ENCODE measurements at places on chromosomes 12 and 14.

GRCh38 chr14:34086223-34086757, 135.4 kb upstream of the EGLN3 start:
- no peak for DNase-seq

DNA sequence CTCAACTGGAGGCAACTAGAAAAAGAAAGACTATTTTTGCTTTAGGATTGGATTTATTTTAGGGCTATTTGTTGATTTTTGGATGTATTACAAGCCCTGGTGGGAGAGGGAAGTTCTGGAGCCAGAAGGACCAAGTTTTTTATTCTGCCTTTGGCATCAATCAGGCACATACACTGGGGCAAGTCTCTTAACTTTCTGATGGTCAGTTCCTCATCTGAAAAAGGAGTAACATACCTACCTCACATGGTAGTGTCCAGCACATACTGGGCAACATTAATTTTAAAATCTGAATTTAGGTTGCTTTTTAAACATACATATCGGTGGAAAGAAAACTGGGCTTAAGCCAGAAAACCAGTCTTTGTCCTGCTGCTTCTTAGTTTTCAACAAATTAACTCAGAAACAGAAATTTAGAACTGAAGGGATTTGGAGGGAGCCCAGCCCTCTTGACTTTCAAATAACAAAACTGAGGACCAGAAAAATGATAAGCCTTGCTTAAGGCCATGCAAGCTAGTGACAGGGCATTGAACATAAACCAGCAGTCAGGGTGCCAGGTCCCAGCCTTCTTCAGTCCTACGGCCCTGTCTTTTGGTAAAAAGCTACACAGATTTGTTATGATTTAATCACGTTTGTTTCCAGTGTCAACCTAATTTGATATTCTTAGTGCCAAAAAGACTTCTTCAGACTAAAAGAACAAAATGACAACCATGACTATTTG, 90.2 kb upstream of the SLC38A2 start:
- DNase-seq = no peak

GRCh38 chr12:118374909-118375308, 1.4 kb upstream of the SUDS3 start:
- no peak for DNase-seq

GRCh38 chr12:58028294-58028693, 86.9 kb downstream of the ATP23 start:
- no peak for DNase-seq

- no peak for DNase-seq
Observed at GRCh38 chr14:58060898-58061297, 91.1 kb downstream of the ARMH4 start.

- no peak for DNase-seq
Observed at GRCh38 chr12:120060717-120061116, 55.8 kb downstream of the RAB35 start.

DNA sequence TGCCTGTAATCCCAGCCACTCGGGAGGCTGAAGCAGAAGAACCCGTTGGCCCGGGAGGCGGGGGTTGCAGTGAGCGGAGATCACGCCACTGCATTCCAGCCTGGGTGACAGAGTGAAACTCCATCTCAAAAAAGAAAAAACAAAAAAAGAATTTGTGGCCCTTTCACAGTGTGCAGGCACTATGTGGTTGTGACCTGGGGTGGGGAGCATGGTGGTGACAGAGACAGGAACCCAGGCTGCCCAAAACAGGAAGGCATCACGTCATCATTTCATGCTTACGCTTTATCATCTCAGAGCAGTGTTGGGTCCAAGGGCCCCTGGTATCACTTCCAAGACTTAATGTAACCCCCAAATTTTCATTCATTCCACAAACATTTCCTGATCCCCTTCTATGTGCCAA, 175.7 kb upstream of the GSC start:
- no peak for DNase-seq

DNA sequence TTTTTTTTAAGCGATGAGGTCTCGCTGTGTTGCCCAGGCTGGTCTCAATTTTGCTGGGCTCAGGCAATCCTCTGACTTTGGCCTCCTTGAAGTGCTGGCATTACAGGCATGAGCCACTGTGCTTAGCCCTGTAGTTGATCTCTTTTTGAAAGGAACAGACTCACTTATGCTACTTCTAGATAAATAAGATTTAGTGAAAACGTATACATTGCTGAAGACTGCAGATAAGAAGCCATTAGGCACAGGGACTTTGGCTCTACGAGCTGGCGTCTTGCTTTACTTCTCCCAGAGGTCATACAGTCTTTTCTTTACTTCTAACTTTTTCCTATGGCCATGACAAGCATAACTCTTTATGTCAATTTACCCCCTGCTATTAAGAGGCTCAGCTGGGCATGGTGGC, 9.4 kb downstream of the PTGR2 start:
- no peak for DNase-seq
